ENCODE measurements at places on chromosomes 2 and 18.
A peak's percentile ranks its signal among the peaks of the same experiment; 100 is the strongest.

DNA sequence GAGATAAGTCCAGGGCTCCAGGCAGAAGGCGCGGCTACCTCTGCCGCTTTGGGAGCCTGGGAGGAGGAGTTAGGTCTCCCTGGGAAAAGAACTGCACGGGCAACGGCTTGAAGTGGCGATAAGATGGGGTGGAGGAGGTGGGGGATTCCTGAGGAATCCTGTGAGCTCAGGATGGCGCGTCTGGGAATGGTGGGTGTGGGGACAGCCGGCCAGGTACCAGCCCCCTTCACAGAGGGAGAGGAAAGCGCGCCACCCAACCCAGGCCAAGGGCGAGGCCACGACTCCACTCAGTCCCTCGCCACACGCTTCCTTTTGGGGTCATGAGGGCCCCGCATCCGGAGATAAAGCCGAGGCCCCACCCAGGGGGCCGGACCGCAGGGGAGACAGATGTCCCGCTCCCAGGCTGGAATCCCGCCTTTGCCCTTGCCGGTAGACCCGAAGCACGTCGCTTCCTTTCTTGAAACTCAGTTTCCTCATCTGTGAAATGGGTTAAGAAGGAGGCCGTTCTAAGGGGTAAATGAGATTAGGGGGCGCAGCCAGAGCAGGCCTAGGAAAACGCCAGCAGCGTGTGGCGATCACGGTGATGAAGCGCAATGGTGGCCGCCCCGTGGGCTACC, 1.7 kb upstream of the CTDSP1 start:
- no peak for DNase-seq

DNA sequence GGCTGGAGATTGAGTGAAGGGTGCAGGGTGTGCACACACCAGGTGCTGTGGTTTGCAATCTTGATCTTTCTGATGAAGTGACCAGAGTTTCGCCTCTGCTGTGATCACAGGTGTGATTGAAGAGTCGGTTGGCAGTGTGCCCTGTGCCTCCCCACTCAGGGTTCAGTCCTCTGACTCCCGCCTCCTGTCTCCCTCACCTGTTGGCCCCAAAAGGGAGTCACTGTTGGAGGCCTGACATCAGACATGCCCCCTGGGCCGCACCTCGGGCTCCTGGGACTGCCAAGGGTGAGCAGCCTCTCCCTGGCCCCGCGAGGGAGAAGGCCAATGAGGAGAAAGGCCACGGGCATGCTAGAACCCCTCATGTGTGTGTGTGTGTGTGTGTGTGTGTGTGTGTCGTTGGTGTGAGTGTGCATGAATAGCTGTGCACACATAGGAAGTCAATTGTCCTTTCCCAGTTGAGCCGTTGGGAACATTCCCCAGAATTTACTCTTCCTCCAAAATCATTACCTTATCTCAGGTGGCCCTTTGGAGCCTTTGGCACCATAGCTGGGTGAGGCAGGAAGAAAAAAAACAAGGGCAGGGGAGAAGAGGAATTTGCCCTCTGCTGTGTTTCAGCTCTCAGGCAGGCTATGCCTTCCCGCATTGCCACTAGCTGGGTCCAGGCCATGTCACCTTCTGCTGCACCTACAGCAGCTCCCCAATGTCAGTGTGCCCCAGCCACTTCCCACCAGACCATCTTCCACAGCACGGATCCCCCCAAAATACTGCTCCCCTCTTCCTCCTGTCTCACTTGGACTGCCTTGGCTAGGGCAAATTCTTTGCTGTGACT, 78.1 kb upstream of the LAPTM4A start:
- peak; percentile 75 for DNase-seq

GRCh38 chr2:237262838-237263771, 150.9 kb downstream of the COL6A3 start:
- no peak for DNase-seq

GRCh38 chr18:69220529-69220928, 180.2 kb upstream of the DOK6 start:
- no peak for DNase-seq

- no peak for DNase-seq
Measured at GRCh38 chr18:68448736-68449135, 266.2 kb downstream of the TMX3 start.

DNA sequence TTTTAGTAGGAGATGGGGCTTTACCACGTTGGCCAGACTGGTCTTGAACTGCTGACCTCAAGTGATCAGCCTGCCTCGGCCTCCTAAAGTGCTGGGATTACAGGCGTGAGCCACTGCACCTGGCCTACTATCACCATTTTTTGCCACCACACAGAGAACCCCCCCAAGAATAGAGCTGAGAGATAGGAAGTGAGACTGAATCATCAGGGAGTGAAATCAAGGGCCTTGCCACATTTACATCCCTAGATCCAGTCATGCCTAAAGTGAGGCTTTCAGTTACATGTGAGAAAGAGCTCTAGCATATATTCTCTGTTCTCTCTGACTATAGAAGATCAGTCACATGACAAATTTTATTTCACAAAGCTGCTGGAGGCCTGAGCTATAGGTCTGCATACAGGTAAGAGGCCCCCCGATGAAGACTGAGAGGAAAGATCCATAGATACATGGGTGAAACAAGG, 28.0 kb upstream of the KCMF1 start:
- no peak for DNase-seq

DNA sequence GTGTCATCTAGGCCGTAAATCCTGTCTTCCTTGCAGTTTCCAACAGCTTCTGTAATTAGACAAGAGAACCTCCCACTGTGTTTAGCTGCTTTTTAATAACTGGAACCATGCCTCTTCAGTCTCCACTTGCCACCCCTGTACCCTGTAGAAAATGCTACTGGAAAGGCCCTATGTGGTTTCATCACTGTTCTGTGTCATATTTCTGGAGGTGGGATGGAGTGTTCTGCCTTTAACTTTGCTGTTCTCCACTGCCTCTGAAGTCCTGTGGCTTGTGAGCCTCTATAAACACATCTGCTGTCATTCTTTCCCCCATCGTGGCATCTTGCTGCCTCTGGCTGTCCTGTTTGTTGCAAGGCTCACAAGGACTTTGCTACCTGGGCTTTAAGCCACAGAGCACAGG, 17.9 kb downstream of the MGAT5 start:
- no peak for DNase-seq

GRCh38 chr2:128236491-128237035, 82.1 kb downstream of the HS6ST1 start:
- no peak for DNase-seq

DNA sequence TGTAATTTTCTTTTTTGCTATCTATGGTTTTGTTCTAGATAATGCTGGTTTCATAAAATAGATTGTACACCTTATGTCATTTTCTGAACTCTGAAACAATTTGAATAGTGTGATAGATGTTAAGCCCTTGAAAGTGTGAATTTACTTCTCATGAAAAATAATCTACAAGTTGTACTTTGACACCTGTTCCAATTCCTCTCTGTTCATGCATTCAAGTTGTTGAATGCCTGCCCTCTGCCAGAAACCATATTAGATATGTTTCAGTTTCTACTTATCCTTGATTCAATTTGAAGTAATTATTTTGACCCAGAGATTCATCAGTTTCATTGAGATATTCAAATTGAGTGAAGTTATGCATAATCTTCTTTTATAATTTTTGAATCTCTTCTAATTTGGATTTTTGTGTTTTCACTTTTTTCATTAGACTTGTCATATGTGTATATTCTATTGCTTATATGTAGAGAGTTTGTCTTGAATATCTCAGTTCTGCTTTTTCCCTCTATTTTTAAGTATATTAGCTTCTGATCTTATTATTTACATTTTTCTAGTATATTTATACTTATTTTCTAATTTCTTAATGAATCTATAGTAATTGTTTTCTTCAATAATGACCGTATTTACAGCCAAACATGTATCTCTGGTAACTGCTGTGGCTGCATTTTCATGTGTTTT, 143.3 kb upstream of the TACR1 start:
- DNase-seq: no peak

DNA sequence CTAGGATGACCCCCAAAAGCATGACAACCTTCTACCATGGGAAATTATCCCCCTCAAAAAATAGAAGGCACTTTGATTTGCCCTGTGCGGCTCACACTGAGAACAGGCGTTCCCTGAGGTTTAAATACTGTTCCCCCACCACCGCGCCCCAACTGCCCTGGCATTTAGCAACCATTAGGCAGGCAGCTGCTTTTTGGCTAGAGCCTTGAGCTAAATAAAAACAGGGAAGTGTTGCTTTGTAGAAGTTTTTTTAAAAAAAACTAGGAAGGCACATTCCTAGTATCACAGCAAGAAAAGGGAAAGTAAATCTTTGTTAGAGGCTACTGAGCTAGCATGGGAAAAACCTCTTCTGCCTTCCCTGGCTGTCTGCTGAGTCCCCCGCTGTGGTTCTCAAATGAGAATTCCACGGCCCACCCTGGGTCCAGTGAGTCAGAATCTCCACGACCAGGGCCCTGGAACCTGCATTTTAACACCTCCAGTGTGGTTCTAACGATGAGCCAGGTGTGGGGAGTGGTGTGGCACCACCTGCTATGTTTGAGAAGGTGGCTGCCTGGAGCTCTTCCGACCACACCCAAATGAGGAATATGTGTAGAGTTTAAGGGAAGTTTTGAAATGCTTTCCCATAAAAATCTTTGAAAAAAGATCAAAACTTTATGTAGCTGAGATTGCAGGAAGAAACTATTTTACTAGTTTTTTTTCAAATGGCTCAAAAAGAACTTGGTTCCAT, 66.4 kb downstream of the VIT start:
- DNase-seq: no peak

DNA sequence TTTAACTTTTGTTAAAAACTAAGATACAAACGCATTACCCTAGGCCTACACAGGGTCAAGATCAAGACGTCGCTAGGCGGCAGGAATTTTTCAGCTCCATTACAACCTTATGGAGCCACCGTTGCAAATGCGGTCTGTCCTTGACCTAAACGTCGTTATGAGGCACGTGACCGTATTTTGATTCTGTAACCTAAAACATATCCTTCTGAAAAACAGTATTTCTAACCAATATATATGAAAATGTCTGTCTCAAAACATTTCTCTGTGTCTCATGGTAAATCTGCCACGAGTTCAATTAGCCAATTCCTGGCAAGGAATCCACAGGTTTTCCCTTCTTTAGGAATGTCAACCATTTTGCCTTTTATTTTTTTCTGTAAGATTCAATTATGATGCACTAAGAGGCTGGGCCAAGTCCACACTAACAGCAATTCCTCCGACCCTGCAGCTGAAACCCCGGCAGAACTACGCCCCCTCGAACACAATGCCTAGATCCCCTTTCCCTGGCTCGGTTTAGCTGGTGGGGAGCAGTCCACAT, 1.7 kb downstream of the RTN4 start:
- DNase-seq: no peak

DNA sequence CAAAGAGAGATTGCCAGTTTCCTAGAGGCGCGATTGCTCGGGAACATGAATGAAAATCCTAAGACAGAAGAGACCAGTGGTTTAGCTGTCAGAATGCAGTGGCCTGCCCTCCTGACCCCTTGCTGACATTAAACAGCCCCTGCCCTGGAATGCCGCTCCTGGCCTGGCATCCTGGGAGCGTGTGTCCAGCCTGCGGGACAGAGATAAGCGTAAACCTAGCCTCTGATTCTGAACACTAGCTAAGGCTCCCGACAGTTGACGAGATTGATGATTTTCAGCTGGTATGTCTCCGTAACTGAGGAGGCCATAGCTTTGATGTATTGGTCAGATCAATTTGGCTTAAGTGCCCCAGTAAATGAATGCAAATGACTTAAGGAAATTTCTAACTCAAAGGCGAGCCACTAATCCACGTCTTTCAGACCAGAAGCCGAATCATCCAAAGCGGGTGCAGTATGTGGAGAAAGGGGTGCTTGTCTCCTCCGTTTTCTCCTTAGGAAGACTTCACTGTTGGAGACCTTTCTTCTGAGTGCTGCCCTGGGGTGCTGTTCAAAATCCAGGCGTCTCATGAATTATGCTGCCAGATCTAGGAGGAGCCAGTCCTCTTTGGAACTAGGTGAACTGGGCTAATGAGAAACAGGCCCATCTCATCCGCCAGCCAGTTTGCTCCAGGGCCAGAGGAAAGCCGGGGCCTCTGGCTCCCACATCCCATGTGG, 142.5 kb upstream of the L3MBTL4 start:
- DNase-seq: no peak

DNA sequence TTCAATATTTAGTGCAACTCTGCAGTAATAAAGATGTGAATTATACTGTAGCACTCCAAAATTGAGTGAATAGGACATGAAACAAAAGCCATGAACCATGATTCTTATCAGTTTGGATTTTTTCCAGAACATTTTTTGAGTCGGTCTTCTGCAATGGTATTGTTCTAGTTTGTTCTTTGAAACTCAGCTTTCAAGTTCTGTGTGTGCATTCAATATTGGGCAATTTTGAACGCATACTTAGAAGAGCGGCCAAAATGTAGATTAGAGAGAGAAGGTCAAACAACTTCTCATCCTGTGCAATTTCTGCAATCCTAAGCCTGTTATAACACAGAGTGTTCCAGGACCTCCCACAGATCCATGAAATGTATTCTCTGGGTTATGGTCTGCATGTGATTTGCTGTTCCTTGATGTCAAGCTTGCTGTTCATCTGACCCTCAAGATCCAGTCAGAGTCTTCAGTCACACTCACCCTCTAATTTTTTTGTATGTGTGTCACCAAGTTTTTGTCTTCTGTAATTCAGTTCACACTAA, 48.3 kb downstream of the TSPYL6 start:
- no peak for DNase-seq

GRCh38 chr2:85531589-85531988, 7.4 kb upstream of the MAT2A start:
- DNase-seq: no peak

- no peak for DNase-seq
Measured at GRCh38 chr2:34012715-34013302, 413.7 kb upstream of the FAM98A start.

DNA sequence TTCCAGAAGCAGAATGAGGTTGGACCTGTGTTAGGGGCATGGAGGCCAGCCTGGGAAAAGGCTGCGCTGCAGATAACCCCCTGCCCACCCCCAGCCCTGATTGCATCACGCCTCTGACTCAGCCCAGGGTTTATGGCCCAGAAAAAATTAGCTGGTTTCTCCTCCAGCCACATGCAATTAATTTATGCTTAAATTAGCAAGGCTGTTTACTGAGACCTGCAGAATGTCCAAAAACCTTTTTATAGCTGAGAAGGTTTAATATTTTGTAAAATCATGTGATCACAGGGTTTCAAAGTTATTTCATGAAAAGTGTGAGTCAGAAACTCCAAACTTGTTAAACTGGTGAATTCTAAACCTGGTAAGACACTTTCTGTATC, 123.1 kb upstream of the HDAC4 start:
- no peak for DNase-seq

DNA sequence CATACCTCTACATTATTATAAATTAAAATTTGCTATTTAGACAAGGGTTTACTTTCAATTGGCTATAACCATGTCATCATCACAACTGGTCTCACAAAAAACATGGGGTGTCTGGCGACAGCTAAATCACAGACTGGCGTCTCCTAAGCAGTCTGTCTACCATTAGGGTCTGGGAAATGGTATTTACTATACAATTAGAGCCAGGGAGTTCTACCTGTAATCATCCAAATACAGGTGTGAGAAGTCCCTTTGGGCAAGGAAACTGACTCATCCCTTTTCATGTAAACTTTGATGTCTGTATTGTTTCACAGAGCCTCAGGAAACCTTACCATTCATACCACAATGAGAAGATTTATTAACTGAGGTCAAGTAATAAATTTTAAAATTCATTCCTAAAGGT, 126.7 kb downstream of the OLA1 start:
- DNase-seq: no peak

- DNase-seq: no peak
Measured at GRCh38 chr2:144625226-144625625, 105.3 kb upstream of the ZEB2 start.
